ENCODE measurements at places on chromosomes 2 and 18.
A peak's percentile ranks its signal among the peaks of the same experiment; 100 is the strongest.

GRCh38 chr18:5429681-5430080 lies 114.1 kb downstream of the EPB41L3 start:
- DNase-seq: no peak

DNA sequence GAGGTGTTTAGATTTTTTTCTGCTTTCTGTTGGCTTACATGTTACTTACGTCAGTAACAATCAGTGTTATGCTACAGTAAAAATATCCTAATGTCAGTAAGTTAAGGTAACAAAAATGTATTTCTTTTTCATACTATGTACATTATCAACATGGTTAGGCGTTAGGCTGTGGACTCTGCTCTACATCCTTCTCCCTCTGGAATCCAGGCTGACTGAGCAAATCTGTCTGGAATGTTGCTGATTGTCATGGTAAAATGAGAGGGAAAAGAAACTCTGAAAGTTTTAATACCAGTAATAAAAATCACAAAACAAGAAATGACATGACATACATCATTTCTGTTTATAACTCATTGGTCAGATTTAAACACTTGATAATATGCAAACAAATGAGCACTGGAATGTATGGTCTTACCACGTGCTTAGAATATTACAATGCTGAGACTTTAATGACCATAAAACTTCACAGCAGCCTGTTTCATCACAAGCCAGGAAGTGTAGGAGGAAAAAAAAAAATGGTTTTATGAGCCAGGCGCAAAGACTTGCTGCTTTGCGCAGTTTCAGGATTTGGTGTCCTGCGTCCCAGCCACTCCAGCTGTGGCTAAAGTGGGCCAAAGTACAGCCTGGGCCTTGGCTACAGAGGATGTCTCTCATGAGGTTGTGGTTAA lies 252.4 kb downstream of the FSIP2 start:
- no peak for DNase-seq

DNA sequence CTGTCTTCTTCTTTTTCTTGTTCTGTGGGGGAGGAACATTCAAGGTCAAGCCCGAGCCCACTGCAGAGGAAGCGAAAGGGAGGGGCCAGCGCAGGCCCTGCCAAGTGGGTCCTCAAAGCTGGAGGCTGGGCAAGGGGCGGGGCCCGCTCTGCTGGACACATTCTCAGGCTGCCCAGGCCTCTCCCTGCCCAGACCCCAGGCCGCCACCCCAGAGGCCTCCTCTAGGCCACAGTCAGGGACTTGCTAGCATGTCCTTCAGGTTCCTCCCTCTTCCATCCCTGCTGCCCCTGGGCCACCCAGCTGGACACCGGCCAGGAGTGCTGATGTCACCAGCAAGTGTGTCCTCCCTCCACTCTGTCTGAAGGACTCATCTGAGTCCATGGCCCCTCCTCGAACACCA lies 44.1 kb downstream of the KIF1A start:
- DNase-seq: no peak

DNA sequence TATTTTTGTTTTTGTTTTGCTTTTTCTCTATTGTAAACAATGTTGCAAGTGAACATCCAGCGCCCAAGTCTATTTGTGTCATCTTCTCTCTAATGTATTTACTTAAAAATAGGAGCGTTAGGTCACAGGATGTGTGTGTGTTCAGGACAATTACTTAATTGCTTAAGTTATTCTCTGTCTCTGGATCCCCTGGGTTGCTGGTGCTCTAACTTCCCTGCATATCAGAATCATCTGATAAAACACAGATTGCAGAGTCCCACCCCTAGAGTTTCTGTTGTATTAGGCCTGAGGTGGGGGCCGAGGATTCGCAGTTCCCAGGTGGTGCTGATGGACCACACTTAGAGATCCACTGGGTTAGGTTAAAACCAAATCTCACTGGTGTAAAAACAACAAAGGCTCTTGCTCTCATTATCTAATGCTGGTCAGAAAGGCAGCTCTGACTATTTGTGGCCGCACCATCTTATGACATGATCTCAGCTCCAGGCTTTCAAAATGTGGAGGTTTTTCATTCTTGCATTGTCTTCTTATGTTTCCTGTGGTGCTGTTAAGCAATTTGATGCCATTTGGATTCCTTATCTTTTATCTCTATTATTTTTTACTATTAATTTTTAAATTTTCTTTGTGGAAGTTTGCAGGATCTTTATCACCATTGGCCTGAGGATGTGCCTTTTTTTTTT lies 87.7 kb downstream of the CLIP4 start:
- no peak for DNase-seq

GRCh38 chr2:207149249-207150213 lies 16.2 kb downstream of the KLF7 start:
- no peak for DNase-seq

DNA sequence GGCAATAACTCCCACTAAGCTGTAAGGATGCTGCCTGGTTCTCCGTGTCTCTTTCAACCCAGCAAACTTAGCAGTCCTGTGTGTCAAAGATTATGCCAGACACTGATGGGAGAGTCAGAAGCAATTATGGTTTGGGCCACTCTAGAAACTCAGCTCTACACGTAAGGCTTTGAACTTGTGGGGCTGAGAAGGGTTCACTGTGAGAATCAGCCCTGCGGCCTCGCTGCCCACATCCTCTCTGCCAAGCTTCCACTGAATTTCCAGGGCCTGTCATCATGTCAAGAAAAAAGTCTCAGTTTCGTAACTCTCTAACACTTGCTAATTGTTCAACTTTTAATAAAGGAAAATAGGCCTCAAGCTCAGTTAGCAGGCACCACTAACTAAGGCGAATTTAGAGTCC lies 308.8 kb upstream of the LYPD1 start:
- no peak for DNase-seq

DNA sequence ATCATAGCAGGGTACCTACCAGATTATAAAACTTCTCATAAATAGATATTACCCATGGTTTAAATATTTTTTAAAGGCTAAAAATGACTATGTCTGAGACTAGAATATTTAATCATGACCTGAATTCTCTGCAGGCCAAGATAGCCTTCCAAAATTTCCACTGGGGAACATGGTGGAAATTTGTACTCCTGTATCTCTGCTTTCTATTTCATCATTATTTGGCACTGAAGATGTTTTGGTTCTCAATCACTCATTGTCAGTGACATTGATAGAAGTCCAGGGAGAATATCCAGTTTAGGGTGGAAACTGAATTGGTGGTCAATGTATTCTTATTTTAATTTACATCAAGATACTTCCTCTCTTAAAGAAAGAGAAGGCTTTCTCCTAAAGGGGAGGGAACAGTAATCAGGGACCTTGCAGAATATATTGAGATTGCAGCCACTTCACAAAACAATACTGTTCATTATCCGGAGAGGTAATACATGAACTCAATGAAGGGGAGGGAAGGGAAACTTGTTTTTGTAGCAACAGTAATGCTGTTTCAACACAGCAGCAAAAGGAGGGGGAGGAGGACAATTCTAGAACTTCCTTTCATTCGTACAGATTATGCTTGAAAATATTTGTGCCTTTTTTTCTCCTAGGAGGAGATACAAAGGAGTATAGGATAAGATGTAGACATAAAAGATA lies 34.1 kb downstream of the EEF1B2 start:
- DNase-seq: no peak

DNA sequence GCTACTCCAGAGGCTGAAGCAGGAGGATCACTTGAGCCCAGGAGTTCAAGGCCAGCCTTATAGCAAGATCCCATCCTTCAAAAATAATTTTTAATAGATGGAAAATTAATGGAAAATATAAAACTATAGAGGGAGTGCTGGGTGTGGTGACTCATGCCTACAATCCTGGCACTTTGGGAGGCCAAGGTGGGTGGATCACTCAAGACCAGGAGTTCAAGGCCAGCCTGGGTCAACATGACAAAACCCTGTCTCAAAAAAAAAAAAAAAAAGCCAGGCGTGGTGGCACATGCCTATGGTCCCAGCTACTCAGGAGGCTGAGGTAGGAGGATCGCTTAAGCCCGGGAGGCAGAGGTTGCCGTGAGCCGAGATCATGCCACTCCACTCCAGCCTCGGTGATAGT lies 48.0 kb downstream of the AP1S3 start:
- DNase-seq: no peak

DNA sequence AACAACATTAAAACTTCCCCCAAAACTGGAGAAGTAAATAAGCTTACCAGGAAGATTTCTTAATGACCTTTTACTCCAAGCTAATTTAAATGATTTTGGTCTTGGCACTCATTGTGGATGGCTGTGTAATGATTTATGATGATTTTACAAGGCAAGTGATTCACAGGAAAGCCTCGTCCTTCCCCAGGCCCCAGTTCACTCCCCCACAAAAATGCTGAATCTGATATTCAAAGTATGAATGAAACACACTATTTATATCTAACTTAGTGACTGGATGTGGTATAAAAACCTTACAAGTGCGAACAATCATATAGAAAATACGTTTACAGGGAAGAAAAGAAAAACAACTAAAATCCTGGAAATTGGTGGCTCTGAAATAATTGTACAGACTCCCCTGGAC lies 49.8 kb downstream of the ZNF516 start:
- no peak for DNase-seq

- DNase-seq: no peak
These were observed 854.3 kb downstream of the LRRTM4 start for GRCh38 chr2:76667821-76668271.

GRCh38 chr2:72579591-72580180 lies 246.1 kb downstream of the EXOC6B start:
- DNase-seq: peak; percentile 37

DNA sequence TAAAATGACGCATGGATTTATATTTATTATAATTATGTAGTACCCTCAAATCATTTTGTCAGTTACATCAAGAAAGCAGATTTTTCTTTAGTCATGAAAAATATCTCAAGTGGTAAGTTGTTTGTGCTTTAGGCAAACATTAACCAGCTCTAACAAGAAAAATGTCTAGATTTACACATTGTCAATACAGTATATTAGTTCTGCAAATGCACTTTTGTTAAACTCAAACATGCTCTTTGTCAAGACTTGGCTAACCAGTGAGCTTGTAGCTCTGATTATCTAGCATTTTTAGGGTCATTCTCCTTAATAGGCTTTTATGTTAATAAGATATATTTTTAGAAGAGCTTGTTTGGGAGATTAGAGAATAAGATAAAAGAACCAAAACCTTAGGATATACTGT lies 32.7 kb downstream of the SCRN3 start:
- no peak for DNase-seq

- no peak for DNase-seq
These were observed 5.2 kb upstream of the MOB1A start for GRCh38 chr2:74183878-74184277.

DNA sequence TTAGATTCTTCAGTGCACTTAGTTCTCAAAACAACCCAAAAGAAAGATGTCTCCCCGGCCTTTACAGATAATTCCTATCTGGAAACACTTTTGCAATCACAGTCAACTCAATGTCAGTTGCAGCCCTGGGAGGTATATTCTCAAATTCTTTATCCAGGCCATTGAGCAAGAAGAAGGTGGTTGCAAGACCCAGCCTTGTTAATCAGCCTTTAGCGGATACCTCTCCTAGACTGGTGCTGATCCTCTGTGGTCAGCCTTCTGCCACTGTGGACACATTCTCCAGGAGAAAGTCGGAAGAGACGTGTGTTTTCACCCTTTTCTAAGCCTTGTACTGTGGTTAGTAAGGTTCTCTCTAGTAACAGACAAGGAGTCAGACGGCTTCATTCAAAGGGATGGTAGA lies 7.8 kb upstream of the FZD7 start:
- no peak for DNase-seq

DNA sequence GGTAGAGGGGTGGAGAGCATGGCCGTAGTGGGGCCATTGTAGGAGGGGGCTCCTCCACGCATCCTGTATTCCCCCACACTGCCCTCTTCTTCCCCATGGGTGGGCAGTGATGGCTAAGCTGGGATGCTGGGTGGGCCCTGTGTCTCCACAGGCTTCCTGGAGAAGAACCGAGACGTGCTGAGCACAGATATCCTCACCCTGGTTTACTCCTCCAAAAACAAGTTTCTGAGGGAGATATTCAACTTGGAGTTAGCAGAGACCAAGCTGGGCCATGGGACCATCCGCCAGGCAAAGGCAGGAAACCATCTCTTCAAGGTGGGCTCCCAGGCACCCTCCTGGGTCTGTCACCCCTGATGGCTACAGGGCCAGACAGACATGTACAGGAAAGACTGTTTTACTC lies 52.8 kb downstream of the MYO7B start:
- DNase-seq: no peak

DNA sequence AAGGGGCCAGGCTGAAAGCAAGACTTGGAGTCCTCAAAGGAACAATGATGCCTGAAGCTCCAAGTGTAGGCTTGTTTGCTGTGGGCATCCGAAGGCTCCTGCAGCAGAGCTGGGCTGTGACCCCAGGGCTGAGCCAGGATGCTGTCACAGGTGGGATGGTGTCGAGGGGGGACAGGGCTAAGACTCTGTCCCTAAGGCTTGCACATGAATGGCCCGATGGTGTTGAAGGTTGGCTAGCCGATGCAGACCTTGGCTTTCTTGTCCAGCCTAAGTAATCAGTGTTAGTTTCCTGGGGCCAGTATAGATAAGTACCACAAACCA lies 251.0 kb downstream of the NDUFA10 start:
- DNase-seq: no peak

DNA sequence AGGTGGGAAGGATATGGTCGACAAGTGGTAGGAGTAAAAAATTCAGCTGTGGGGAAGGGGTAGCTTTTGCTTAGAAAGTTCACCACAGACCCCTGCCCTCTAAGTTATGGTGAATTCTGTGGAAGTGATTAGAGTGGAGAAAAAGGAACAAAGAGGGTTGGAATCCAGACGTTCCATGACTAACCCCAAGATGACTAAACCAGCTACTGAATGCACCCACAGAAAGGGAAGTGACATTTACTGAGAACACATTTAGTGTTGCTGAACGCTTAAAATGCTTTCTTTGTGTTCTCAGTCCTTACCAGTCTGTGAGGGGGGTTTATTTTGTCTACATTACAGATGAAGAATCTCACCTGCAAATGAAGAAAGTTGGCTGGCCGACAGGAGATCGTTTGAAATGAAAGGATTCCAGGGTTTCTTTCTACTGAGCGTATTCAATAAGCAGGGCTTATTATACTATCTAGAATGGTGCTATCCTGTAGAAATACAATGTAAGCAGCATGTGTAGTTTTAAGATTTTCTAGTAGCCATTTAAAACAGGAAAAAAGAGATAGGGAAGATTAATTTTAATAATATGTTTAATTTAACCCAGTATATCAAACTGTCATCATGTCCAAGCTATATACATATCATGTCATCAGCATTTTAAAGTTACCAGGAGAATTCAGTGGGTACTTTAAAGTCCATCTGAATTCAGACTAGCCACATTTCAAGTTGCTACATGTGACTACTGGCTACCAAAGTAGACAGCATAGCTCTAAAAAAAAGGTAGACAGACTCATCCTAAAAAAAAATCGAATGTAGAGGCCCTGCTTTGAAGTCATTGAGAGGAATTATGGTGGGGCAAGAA lies 60.1 kb downstream of the LIMS1 start:
- peak; percentile 76 for DNase-seq

DNA sequence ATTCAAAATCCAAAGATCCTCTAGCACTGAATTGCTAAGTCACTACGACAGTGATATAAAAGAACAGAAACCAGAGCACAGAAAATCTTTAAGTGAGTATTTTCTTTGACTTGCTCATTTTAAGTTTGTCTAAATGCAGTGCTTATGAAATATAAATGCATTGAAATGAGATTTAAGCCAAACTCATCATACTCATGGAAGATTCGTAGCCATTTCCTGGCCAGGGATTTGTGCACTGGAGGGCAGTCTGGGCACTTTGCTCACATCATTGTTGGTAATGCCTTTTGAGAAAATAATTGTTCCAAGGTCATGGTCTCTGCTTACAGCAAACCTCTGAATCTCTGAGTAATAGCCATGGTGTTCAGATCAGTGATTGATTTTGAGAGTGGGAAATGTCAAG lies 307.7 kb downstream of the ARHGAP15 start:
- no peak for DNase-seq

All from activated CD4-positive, alpha-beta T cell treated with anti-CD3 and anti-CD28 coated beads, Interleukin-2, Interleukin-6, amounts not matched to agents 100 ng/mL and 50 ng/mL, durations not matched to agents 16 hours and 8 hours (primary cell).